NCI-H524 (cell line): ENCODE measurements at places on chromosomes 5 and 9.

GRCh38 chr9:93596399-93596798 lies 20.0 kb downstream of the PHF2 start:
- DNase-seq = no peak

- no peak for DNase-seq
These were observed 62.1 kb upstream of the NUDT12 start for GRCh38 chr5:103624675-103625074.

GRCh38 chr5:126414874-126415502 lies 8.2 kb upstream of the GRAMD2B start:
- no peak for DNase-seq

GRCh38 chr5:174172152-174172551 lies 126.6 kb downstream of the NSG2 start:
- DNase-seq = peak; percentile 42

DNA sequence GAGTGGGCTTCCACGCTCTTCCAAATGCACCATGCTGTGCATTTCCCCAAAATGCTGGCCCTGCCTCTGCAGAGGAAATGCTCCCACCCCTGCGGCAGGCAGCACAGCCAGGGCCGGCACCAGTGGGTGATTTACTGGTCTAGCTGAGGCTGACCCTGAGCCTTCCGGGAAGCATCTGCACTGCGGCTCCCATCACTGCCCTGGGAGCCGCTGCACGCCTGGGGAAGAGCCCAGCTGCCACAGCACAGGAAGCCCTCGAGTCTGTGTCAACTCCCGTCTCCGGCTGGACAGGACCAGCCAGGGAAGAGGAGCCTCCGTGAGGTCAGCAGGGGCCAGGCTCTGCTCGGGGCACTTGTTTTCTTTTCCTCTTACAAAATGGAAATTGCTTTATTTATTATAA lies 25.1 kb upstream of the EEIG1 start:
- DNase-seq = no peak

DNA sequence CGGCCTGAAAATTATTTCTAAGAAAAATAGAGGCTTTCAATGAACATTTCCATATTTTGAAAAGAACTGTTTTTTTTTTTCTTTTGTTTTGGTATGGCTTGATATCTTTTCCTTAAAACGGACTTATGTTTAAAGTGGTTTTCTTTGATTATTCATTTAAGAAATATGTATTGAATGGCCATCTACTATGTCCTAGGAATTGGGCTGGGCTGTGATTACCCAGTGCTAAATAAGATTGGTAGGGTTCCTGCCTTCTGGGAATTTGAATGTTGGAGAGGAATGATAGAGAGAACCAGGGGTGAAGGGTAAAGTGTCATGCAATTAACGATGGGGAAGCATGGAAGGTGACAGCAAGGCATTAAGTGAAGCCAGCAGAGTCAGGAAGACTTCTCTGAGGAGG lies 33.2 kb downstream of the TNFSF8 start:
- no peak for DNase-seq

DNA sequence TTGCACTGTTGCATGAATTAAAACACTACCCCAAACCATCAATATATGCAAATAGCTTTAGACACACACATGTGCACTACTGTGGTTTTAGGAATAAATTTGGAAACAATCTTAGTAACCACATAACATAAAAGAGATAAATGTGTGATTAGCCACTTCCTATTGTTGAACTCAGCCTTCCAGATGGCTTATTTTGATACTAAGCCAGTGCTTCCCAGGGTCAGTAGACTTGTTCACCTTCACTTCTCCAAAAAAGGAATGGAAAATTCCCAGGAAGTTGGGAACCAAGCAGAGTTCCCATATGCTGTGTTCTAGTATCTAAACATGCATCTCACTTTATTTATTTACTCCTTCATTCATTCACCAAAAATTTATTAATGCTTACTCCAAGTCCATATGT lies 47.8 kb downstream of the SVEP1 start:
- peak; percentile 14 for DNase-seq
